CD4-positive, alpha-beta T cell treated with Interleukin-12 subunit alpha and Interleukin-12 subunit beta, for 1 hour (primary cell): ENCODE measurements at places on chromosomes 6 and 20.

DNA sequence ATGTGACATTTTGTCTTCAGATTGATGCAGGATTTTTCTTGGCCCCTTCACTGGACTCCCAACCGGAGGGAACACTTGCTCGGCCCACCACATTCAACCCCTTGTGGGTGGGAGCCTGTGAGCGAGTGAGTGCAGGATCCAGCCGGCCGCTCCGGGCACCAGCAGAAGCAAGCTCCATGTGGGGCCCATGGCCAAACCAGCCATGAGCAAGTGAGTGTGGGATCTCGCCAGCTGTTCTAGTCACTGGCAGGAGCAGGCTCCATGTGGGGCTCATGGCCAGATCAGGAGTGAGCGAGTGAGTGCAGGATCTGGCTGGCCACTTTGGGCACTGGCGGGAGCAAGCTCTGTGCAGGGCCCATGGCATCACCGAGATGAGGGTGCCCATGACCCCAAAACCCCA, 42.6 kb downstream of the OSTM1 start:
- no peak for DNase-seq

DNA sequence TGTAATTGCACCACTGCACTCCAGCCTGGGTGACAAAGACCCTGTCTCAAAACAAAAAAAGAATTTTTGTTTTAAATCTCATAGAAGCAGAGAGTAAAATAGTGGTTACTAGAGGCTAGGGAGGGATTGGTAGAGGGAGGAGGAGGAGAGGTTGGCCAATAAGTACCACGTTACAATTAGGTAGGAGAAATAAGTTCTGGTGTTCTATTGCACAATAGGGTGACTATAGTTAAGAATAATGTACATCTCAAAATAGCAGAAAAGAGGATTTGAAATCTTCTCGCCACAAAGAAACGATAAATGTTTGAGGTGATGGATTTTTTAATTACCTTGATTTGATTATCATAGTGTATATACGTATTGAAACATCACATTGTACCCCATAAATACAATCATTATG, 27.1 kb upstream of the TOP1 start:
- no peak for DNase-seq

DNA sequence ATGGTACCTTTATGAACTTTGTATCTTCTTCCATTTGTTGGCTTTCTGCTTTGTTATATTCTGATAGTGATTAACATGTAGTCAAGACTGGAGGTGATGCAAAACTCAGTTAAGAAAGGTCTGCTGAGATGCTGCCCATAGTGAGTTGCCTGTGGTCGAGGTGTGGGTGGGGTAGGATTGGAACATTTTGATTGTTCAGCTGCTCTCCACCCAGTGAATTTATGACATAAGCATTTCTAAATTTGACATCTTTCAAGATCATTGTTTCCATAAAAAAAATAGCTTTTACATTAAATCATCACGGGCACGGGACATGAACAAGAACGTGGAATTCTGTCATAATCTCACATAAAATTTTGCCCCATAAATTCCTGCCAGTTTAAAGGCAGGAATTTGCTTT, 146.6 kb upstream of the POU3F2 start:
- DNase-seq, result no peak

- DNase-seq, result no peak
These were observed 91.9 kb upstream of the CLDN20 start for GRCh38 chr6:155171747-155172449.

- no peak for DNase-seq
These were observed 301.2 kb upstream of the BMP2 start for GRCh38 chr20:6466075-6466810.

- DNase-seq, result no peak
These were observed 30.2 kb downstream of the ZNF322 start for GRCh38 chr6:26629359-26629758.

- no peak for DNase-seq
These were observed 61.5 kb downstream of the PRDM13 start for GRCh38 chr6:99668036-99668705.

GRCh38 chr20:6269168-6269873, 146.5 kb upstream of the FERMT1 start:
- DNase-seq, result no peak

- no peak for DNase-seq
These were observed 151.2 kb downstream of the EDN3 start for GRCh38 chr20:59451641-59452040.

- no peak for DNase-seq
These were observed 181.4 kb upstream of the UST start for GRCh38 chr6:148565321-148565926.

DNA sequence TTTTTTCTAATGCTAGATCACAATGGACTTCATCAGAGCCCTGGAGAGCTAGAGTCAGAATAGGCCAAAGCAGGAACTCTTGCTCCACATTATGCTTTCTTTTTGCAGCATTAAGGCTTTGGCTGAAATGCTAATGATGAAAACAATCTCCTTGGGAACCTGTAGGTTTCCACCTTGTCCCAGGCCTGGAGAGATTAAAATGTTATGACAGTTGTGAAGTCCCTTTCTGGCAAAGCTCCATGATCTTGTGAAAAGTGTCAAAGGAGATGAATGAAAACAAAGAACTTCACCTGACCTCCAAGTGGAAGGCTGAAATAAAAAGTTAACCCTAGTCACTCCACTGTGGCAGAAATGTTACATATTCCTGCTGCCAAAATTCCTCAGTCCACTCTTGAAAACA, 64.0 kb upstream of the LRRC1 start:
- DNase-seq, result no peak

GRCh38 chr6:30006170-30007131, 54.6 kb upstream of the POLR1H start:
- DNase-seq, result peak; percentile 13

- peak; percentile 49 for DNase-seq
These were observed 100.0 kb upstream of the RIPOR2 start for GRCh38 chr6:25035512-25036435.

GRCh38 chr6:85923013-85923430, 280.3 kb upstream of the SYNCRIP start:
- peak; percentile 13 for DNase-seq

- no peak for DNase-seq
These were observed 105.6 kb downstream of the RALGAPA2 start for GRCh38 chr20:20606881-20607280.

DNA sequence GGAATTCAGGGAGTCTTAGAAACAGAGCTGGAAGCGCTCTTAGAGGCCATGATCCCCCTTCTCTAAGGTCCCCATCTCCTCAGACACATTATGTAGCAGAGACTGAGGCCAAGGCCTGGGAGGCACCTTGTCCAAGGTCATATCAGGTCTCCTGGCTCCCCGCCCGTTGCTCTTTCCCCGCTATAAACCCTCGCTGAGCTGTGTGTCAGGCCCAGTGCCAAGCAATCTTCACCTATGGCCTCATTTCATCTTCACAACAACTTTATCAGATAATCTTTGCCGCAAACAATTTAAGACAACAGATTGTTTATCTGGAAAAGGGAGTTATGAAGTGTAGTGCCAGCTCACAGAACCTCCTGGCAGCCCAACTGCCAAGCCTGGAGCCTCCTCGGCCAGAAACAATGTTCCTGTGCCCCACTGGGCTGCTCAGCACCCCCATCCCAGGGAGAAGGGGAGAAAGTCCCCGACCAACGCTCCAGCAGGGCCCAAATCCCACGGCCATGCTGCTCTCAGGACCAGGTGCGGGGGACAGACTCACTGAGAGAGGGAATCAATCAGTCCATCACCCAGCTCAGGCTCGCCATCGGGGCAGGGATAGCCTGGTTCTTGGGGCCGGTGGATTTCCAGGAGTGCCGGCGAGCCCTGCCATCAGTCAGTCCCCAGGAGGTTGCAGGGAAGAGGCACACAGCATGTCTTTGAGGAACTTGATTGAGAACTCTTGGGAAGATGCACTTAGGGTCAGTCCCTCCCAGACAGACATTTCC, 16.9 kb upstream of the FANCE start:
- no peak for DNase-seq

DNA sequence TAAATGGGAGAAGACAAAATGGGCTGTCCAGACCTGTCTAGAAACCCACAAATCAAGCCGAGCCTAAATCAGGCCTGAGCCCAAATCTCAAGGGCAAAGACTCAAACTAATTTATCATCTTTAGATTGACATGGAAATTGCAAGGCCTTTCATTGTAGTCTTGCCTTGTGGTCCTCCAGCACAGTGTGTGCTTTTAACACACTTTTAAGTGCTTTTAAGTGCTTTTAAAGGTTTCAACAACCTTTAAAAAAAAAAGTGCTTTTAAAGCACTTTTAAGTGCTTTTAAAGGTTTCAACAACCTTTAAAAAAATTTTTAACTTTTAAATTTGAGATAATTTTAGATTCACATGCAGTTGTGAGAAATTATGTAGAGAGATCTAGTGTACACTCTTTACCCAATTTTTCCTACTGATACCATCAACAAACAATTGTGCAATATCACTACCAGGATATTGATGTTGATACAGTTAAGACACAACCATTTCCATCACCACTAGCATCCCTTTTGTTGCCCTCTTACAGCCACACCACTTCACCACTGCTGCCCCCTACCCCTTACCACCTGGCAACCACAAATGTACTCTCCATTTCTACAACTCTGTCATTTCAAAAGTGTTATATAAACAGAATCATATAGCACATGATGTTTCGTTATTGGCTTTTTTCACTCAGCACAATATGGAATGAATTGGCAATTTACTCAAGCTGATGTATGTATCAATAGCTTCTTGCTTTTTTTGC, 23.1 kb upstream of the DCBLD1 start:
- no peak for DNase-seq

DNA sequence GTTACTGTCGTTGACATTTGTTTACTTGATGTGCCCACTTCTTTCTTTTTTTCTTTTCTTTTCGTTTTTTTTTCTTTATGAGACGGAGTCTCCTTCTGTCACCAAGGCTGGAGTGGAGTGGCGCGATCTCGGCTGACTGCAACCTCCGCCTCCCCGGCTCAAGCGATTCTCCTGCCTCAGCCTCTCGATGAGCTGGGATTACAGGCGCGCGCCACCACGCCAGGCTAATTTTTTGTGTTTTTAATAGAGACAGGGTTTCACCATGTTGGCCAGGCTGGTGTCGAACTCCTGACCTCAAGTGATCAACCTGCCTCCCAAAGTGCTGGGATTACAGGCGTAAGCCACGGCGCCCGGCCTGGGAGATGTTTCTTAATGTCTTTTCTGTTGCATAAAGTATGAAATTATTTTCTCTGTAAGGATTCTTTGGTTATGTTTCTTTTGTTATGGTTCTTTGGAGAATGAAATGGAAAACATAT, 33.3 kb upstream of the PRSS16 start:
- no peak for DNase-seq

GRCh38 chr6:11826779-11827178, 48.2 kb upstream of the ADTRP start:
- no peak for DNase-seq
